ENCODE measurements at places on chromosomes 6 and 20.

- no peak for DNase-seq
Measured at GRCh38 chr6:38593998-38594665, 45.6 kb downstream of the BTBD9 start.

GRCh38 chr20:33727115-33727479, 4.7 kb upstream of the ZNF341 start:
- DNase-seq: no peak

- no peak for DNase-seq
Measured at GRCh38 chr20:17896771-17897369, 71.7 kb downstream of the SNX5 start.

GRCh38 chr6:142845624-142846458, 99.1 kb downstream of the HIVEP2 start:
- no peak for DNase-seq

DNA sequence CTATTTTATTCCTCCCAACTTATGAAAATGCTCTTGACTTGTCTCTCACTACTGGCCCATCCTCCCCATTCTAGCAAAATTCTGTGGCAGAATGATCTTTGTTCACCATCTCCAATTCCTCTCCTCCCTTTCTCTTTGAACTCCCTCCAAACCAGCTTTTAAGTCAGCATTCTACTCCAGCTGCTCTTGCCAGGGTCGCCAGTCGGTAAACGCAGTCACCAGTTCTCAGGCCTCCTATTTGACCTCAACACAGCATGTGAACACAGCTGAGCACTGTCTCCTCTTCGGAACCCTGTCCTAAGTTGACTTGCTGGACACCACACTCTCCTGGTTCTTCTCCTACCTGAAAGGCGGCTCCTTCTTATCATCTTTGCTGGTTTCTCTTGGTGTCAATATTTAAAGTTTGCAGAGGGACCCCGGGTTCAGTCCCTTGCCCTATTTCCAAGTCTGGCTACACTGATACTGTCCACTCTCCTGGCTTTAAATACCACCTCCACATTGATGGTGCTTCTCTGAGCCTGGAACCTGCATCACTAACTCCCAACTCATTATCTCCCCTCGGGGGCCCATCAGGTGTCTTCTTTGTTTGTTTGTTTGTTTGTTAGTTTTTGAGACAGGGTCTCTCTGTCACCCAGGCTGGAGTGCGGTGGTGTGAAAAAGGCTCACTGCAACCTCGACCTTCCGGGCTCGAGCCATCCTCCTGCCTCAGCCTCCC, 27.4 kb downstream of the GDAP1L1 start:
- no peak for DNase-seq

GRCh38 chr6:36357872-36358225, 21.2 kb upstream of the BNIP5 start:
- DNase-seq: no peak

- DNase-seq: no peak
Measured at GRCh38 chr20:45672765-45673164, 2.7 kb upstream of the WFDC11 start.

GRCh38 chr20:4108495-4109306, 93.3 kb upstream of the RNF24 start:
- peak; percentile 76 for DNase-seq

GRCh38 chr20:34883809-34884208, 7.4 kb downstream of the ACSS2 start:
- DNase-seq: no peak

- DNase-seq: no peak
Measured at GRCh38 chr20:1242099-1242498, 16.3 kb downstream of the RAD21L1 start.

DNA sequence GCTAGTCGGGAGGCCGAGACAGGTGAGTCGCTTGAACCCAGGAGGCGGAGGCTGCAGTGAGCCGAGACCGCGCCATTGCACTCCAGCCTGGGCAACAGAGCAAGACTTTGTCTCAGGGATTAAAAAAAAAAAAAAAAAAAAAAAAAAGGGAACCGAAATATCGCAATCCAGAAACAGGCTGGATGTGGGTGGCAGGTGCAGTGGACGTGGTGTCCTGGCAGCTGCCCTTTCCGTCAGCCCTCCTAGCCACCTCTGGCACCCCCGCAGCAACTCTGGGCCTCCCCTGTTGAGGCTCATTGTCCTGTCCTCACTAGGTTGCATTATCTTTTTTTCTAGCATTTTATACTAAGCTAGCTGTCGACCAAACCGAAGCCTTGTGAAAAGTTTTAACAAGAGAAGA, 113.5 kb downstream of the DTNBP1 start:
- no peak for DNase-seq

DNA sequence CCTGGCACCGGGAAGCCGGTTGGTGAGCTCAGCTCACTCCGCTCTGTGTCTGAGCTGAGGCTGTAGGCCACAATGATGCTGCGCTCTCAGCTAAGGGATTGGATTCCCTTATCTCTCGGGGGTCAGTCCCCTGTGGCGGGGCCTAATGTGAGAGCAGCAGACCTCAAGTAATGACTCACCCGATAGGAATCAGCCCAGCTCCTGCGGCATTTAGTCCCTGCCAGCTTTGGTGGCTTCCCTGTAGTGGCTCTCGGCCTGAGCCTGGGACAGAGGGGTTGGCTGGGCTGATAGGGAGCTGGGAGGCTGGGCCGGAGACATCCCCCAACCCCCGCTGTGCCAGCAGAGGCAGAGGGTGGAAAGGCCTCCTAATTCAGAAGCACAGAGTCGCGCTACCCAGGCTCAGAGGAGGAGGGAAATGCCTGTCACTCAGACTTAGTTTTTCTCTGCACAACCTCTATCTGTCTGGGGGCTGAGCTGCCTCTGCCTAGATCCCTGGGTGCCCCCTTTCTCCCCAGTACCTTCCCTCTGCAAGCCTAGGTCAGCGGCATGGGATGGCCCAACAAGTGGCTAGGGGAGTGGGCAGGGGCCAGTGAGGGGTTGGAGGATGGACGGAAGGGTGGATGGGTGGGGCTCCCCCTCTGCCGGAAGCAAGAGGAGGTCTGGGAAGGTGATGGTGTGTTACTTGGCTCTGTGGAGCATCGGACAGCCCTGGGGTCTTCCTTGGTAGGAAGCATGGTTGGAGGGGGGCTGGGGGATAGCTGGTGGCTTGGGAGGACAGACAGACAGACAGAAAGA, 92.2 kb downstream of the CDH22 start:
- no peak for DNase-seq
